ENCODE measurements at places on chromosomes 4 and X.

DNA sequence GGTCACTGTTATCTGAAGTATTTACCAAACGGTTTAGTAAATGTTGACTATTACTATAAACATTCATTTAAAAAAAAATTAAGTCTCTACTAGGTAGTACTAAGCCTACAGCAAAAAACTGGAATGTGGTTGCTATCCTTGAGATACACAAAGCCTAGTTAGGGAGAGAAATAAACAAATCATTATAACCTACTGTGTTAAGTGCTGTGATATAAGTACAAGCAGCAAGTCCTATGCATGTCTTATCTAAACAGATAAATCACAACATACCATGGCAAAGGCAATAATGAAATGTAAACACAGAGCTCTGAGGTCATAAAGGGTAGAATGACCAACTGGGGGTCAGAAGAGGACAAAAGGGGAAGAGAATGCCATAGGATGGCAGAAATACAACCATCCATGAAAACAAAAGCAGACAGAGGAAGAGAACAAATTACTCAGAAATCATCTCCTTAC is 92.2 kb downstream of the RNF150 start:
- no peak for DNase-seq

GRCh38 chr4:60081839-60082238 is 1118.3 kb upstream of the ADGRL3 start:
- no peak for DNase-seq

DNA sequence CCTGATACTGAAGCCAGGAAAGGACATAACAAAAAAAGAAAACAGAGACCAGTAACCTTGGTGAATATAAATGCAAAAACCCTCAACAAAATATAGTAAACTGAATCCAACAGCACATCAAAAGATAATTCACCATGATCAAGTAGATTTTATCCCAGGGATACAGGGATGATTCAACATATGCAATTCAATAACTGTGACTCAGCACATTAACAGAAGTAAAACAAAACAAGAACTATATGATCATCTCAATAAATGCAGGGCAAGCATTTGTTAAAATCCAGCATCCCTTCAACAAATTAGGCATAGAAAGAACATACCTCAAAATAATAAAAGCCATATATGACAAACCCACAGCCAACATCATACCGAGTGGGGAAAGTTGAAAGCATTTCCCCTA is 112.0 kb downstream of the HHIP start:
- no peak for DNase-seq

DNA sequence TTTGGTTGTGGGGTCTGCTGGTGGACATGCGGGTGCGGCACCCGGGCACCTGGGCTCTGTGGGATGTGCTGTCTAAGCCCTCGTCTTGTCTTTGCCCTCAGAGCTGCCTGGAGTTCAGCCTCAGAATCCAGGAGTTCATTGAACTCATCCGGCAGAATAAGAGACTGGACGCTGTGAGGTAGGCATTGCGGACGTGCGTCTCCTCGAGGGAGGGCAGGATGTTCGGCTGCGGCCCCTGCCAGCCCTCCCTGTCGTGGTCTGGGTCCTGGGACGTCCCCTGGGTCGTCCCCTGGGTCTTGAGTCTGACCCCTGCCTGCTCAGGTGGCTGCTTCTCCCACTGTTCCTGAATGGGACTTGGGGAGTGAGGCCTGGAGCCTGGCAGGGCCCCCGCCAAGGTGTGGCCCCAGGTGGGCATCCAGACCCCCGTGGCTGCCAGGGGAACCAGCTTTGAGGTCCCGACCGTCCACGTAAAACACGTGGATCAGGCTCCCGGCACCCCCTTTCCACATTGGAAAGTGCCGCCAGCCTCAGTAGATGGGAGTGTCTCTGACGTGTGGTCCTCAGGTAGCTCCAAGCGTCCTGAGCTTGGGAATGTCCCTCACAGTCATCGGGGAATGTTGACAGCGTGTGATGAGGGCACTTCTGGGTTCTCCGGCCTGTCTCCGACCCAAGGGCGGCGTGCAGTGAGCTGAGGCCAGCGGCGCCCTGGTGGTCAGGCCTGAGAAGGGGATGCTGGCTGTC is 19.3 kb upstream of the UVSSA start:
- no peak for DNase-seq

GRCh38 chrX:73647632-73648322 is 84.8 kb downstream of the CHIC1 start:
- no peak for DNase-seq

GRCh38 chr4:85445050-85445639 is 29.8 kb upstream of the ARHGAP24 start:
- DNase-seq = no peak

- DNase-seq = peak; percentile 26
Measured at GRCh38 chr4:163701916-163702315, 207.4 kb downstream of the TMA16 start.
